Islet precursor cell (in vitro differentiated cells): ENCODE measurements at places on chromosomes 7 and 10.
A peak's percentile ranks its signal among the peaks of the same experiment; 100 is the strongest.

DNA sequence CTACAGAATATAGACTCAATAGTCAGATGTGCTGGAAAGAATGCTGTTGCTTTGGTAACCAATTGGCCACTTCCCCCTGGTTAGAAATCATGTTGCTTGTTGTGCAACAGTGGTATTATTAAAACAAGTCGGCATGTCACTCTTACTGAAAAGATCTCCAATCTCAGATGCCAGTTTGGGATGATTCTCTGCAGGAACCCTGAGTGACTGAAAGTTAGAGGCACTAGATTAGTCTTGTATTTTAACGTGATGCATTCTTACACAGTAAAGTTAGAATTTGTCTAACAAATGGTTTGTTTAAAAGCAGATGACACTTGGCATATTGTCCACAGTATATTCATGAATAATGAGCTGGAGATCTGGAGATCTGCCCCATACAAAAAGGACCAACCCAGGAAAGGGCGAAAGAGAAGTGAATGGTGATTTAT is 287.6 kb downstream of the TWIST1 start:
- DNase-seq = no peak

GRCh38 chr10:7186387-7187018 is 224.3 kb downstream of the SFMBT2 start:
- DNase-seq = peak; percentile 38

DNA sequence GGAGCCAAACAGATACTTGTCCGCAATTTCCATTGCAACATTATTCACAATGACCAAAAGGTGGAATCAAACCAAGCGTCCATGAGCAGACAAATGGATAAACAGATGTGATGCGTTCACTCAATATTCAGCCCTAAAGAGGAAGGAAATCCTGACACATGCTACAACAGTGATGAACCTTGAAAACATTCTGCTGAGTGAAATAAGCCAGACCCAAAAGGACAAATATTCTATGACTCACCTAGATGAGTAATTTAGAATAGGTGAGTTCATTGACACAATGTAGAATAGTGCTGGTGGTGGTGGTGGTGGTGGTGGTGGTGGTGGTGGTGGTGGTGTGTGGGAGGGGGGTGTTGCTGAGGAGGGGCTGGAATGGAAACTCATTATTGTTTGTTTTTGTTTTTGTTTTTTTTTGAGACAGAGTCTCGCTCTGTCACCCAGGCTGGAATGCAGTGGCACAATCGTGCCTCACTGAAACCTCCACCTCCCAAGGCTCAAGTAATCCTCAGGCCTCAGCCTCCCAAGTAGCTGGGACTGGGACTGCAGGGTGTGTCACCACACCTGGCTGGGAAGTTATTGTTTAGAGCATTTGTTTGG is 28.6 kb downstream of the SMKR1 start:
- peak; percentile 67 for DNase-seq

DNA sequence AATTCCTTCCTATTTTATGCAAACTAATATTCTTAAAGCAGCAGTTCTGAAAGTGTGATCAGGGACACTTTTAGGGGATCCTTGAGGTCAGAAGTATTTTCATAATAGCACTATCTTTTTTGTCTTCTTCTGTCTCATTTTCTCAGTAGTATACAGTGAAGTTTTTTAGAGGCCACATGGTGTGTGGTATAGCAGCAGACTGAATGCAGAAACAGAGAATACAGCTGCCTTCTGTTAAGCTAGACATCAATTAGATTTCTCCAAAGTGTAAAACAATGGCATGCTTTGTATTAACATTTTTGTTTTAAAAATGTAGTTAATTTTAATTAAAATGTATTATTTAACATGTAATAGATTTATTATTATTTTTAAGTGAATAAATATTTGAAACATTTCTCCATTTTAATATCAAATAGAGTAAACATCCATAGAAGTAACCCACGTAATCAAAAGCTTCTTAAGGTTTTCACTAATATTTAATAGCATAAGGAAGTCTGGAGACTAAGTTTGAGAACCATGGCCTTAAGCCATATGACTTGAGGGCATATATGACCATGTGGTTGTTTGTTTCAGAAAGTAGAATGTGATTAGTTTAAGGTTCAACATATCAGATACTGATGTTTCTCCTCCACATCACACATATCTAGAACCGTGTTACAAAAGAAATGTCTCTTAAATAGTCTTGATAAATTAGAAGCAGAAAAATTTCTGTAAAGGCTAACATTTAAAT is 94.0 kb downstream of the PRKG1 start:
- DNase-seq = no peak

DNA sequence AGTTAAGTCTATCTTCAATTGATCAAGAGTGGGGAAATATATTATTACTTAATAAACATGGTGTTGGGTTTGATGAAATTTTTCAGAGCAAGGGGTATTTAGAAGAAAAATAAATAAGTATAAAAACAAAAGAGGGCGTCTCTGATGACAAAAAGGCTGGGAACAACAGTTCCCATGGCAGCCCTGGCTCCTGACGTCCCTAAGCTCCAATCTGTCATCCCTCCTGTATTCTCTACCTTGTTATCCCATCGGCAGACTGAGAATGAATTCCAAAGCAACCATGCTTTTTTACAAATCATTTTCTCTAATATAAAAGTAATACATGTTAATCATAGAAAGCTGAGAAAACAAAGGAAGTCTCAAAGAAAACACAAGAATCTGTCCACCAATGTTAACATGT is 55.5 kb downstream of the SORBS1 start:
- no peak for DNase-seq
